M059J (cell line): ENCODE measurements at places on chromosomes 6 and 20. TPM values are rescaled to one million over a fixed set of nuclear protein-coding genes. Genes with fewer than 3 reads are reported as not detected.

The CRNKL1 gene
- total RNA-seq: 32.7 and 44.2 TPM in 2 replicates

The MTG2 gene
- 19.9 and 46.4 TPM in 2 replicates for total RNA-seq

The MAK gene
- total RNA-seq: 0.20 and 0.44 TPM in 2 replicates

The RIMS4 gene
- total RNA-seq: 0.02 TPM in 2 replicates

The CST5 gene
- not detected in 2 replicates for total RNA-seq

The C6orf15 gene
- total RNA-seq: not detected in 2 replicates

DNA sequence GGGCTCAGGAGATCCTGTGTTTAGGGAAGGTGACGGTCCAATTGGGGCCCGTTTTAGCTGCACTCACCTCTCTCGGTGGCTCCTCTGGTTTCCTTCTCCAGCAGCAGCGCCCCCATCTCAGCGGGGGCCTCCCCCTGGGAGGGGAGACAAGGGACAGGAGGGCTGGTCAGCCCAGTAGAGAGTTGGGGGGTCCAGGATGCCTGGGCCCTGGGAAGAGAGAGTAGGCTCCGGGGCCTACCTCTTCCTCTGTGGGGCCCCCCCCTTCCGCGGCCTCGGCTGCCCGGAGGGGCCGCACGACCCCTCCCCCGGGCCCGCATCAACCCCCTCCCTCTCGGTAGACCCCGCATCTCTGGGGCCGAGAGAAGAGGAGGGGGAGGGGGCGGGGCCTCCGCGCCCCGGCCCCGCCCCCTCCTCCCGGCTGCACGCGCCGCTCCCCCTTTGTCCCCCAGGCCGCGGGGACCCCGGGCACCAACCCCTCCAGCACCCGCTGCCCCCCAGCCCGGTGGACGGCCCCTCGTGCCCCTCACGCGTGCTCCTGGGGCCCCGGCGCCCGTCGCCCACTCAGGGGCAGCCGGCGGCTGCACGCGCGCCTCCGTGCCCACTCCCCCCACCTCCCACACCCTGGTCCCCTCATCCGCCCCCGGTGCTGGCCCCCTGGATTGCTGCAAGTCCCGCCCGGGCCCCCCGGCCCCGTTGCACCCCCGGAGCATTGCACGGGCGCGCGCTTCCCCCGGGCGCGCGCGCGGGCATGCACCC, 464 bp downstream of the EHMT2 start:
- DNase-seq: no peak

DNA sequence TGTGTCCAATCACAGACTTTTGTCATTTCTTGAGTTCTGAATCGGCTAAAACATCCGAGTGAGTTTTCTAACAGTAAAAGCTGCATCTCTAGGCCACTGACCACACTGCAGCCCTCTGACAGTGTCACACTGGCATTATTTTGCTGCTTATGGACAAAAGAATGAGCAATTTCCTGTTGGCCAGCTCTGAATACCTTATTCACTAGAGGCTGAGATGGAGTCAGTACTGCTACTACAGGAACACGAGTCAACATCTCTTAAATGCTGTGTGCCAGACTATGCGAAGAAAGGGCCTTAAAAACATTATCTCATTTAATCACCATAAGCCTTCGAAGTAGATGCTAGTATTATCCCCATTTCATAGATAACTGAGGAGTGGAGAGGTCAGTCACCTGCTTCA, 42.5 kb upstream of the IPCEF1 start:
- DNase-seq: peak; percentile 90

DNA sequence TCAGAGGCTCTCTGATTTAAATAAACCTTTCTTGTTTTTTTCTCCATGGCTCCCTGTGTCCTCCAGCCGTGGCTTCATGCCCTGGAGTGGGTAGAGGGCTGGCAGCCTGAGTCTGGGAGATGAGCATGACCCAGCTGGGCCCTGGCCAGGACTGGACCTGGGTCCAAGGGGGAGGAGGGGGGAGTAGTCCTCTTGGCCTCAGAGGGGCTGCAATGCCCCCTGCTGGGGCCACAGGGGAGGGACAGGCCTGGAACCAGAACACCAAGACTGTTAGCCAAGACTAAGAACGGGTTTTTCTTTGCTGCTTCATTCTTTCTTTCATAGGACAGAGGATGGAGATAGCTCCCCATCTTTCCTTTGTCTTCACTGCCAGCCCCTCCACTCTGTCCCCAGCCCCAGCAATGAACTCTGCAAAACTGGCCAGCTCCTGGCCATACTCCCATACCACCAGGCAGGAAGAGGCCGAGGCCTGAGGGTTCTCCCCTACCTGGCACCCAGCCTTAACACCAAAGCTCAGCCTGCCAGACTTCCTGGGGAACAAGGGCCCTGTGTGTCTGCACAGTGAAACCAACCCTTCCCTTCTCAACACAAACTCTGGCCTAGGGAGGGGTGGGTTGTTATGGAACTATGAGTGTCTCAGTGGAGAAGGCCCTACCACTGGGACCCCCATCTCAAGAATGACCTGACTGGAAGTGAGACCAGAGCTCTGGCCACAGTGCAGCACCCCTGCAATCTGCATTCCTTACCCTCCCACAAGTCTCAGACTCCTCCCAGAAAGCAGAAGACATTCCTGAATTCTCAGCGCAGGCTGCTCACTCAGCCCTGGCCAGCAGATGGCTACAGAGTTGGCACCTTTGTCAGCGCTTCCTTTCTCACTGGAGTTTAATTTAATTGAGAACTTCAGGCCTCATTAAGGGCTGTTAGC, 11.0 kb downstream of the SLC29A1 start:
- peak; percentile 90 for DNase-seq

DNA sequence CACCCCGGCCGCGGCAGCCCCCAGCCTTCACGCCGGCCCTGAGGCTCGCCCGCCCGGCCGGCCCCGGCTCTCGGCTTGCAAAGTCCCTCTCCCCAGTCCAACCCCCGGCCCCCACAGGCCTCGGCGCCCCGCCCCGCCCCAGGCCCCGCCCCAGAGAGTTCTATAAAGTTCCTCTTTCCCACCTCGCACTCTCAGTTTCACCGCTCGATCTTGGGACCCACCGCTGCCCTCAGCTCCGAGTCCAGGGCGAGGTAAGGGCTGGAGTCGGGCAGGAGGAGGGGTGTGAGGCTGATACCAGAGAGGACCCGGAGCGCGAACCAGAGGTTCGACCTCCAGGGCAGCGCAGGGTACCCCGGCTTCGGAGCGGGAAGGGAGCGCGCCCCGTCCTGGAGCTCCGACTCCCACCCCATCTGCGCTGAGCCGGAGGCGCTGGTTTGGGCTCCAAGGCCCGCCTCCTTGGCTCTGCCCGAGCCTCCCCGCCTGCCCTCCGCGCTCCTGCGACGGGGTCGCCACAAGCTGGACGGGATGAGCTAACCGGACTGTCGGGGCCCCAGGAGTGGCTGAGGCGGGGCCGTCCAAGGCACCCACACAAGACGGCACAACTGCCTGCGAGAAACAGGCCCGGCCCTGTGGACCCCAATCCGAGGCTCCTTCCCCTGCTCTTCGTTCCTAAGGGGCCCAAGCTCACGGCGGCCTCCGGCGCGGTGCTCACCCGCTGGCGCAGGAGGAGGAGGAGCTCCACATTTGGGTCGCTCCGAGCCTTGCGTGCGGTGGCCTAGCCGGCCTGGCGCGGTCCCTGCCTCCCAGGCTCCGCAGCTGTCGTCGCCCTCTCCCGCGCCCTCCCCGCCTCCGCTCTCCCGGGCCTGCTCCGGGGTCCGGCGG, at the start of gene IRF4:
TSS of gene IRF4 (plus strand) at position 194 of the 882 bp plus-strand sequence. CDS start 1,401 bp downstream, outside the sequence.
- DNase-seq: no peak

- DNase-seq: peak; percentile 90
These were observed 20.0 kb downstream of the PHF20 start for GRCh38 chr20:35791821-35792220.

GRCh38 chr20:37726971-37727956, 33.4 kb downstream of the CTNNBL1 start:
- peak; percentile 11 for DNase-seq

DNA sequence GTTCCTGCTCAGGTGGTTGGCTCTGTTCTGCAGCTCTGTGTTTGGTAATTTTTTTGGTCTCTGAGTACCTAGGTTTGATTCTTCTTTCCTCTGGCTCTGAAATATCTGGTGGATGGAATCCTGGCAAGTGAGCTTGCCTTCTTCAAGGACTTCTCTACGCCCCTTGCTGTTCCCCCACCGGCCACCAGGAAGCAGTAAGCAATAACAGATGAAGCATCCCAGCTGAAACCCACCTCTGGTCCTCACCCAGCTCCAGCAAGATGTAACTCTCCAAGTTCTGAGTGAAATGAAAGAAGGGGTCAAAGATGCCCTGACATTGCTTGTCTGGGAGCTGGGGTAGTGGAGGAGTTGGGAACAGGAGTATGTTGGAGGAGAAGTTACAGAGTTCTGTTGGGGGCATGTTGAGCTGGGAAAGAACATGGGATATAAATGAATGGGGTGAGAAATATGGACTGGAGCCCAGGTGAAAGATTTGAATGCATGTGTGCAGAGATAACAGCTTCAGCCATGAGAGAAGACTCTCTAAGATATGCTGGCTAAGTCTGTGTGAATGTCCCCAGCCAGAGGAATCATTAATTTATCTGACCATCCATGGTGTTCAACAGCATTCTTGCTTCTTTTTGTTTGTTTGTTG, 51.3 kb upstream of the GLP1R start:
- DNase-seq: peak; percentile 9

DNA sequence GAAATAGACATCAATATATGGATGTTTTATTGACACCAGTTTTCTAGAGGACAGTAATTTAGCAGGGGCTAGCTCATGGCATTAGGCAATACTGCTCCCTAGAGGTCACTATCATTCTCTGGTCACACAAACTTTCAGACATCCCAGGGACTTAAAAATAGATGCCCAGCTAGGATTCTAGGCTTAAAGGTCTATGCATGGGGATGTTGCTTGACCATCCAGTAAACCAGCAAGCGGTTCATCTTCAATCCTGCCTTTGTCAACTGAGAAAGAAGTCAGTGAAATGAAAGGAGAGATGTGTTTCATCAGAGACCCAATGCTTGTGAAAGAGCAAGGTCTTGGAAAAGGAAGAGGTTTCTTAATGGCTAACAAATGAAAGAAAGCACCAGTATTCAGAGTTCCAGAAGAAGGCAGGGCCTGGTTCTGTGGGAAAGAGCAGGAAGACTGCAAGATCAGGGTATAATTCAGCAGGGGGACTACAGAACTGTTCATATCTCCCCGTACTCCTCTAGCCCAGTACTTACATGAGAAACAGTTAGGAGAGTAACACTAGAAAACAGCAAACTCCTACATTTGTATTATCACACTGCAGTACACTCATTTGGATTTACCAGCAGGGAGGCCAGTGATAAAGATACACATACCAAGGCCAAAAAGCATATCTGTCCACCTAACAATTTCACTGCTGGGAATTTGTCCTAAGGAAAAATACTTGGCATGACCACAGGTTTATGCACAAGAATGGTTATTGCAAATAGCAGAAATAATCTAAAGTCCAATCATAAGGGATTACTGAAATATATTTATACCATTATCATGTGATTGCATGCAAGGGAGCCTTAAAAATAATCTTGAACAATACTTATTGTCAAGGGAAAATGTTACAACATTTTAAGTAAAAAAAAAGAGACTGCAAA, 151.4 kb upstream of the LAMA2 start:
- peak; percentile 71 for DNase-seq

GRCh38 chr6:43367245-43367984, 2.0 kb downstream of the ZNF318 start:
- DNase-seq: no peak

DNA sequence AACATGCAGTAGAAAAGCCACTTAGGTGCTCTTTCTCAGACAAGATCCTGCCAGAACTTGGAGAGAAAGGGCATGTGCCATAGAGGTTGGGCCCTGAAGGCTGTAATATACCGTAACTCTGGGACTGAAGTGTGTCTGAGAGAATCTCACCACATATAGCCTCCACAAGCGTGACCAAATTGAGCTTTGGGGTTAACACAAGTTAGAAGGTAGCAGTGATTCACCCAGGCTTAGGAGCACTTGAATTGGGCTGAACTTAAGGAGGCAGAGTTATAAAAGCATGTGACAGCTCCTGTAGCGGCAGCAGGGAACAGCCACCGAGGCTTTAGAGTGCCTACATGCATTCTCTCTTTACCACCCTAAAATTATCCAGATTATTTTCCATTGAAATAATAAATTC, 361.6 kb downstream of the PHF3 start:
- DNase-seq: peak; percentile 57

DNA sequence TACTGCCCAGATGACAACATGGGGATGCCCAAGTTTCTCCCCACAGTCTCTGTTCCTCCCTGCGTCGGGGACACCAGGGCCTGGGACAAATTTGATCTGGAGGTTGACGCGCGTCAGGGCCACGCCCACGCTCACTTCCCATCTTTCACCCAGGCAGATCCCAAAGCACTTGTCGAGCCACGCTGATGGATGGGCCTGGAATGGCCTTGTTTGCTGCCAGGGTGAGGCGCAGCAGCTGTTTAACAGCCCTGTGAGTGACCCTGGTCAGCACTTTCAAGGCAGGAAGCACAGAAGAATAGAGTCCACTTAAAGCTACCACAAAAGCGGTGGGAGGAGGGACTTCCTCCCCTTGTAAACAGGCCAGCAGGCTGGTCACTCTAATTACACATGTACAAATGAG, 324.7 kb upstream of the JARID2 start:
- DNase-seq: peak; percentile 63

- DNase-seq: no peak
These were observed 90.9 kb upstream of the MAP7 start for GRCh38 chr6:136641166-136641565.

- DNase-seq: no peak
These were observed 198.3 kb downstream of the PLCB1 start for GRCh38 chr20:8330319-8330784.
